ENCODE measurements at places on chromosomes 3 and 15. TPM values are rescaled to one million over a fixed set of nuclear protein-coding genes. Genes with fewer than 3 reads are reported as not detected.

PSMD2 gene
- total RNA-seq = 149 TPM

SERPINI1 gene
- 9.5 TPM for total RNA-seq

NT5DC2 gene
- total RNA-seq = 47.3 TPM

C3orf22 gene
- not detected for total RNA-seq

ZNF80 gene
- 0.28 TPM for total RNA-seq

CHRFAM7A gene
- 2.7 TPM for total RNA-seq

SNX33 gene
- total RNA-seq = 20.2 TPM

CAMKV gene
- 0.16 TPM for total RNA-seq

CILP gene
- total RNA-seq = 1.5 TPM

TMEM108 gene
- 0.91 TPM for total RNA-seq

ROPN1 gene
- 0.54 TPM for total RNA-seq

- no peaks in the 10 kb centered on the region for H3K36me3 ChIP-seq
- DNase-seq = no peak
- H3K4me3 ChIP-seq = no peak overlapping the region
- H3K4me1 ChIP-seq = no peaks in the 10 kb centered on the region
- H3K27ac ChIP-seq = no peak overlapping the region
These were observed 32.6 kb upstream of the NANOGP8 start for GRCh38 chr15:35117543-35118265.

GRCh38 chr15:44441095-44441501 lies 13.7 kb downstream of the CTDSPL2 start:
- no peak overlapping the region for H3K4me3 ChIP-seq
- no peak for DNase-seq
- no peak overlapping the region for H3K27ac ChIP-seq
- H3K27me3 ChIP-seq = no peaks in the 10 kb centered on the region
- no peaks in the 10 kb centered on the region for H3K36me3 ChIP-seq
- no peaks in the 10 kb centered on the region for H3K4me1 ChIP-seq

DNA sequence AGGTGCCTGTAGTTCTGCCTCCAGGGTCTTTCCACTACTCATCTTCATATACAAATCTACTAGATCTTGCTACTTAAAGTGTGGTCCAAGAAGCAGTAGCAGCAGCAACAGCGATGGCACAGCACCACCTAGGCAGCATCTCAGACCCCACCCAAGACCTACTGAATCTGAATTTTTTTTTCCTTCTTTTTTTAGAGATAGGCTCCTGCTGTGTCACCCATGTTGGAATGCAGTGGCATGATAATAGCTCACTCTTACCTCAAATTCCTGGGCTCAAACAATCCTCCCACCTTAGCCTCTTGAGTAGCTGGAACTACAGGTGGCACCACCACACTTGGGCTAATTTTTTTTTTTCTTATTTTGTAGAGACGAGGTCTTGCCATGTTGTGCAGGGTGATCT lies 346.7 kb upstream of the TGFBR2 start:
- DNase-seq = no peak
- H3K27me3 ChIP-seq = no peaks in the 10 kb centered on the region
- no peak overlapping the region for H3K27ac ChIP-seq
- H3K4me3 ChIP-seq = no peak overlapping the region

GRCh38 chr15:60648928-60649679 lies 170.2 kb upstream of the ICE2 start:
- H3K4me1 ChIP-seq = no peaks in the 10 kb centered on the region
- no peak overlapping the region for H3K4me3 ChIP-seq
- H3K27me3 ChIP-seq = no peaks in the 10 kb centered on the region
- no peak overlapping the region for H3K27ac ChIP-seq
- H3K36me3 ChIP-seq = no peaks in the 10 kb centered on the region
- DNase-seq = peak; percentile 18

DNA sequence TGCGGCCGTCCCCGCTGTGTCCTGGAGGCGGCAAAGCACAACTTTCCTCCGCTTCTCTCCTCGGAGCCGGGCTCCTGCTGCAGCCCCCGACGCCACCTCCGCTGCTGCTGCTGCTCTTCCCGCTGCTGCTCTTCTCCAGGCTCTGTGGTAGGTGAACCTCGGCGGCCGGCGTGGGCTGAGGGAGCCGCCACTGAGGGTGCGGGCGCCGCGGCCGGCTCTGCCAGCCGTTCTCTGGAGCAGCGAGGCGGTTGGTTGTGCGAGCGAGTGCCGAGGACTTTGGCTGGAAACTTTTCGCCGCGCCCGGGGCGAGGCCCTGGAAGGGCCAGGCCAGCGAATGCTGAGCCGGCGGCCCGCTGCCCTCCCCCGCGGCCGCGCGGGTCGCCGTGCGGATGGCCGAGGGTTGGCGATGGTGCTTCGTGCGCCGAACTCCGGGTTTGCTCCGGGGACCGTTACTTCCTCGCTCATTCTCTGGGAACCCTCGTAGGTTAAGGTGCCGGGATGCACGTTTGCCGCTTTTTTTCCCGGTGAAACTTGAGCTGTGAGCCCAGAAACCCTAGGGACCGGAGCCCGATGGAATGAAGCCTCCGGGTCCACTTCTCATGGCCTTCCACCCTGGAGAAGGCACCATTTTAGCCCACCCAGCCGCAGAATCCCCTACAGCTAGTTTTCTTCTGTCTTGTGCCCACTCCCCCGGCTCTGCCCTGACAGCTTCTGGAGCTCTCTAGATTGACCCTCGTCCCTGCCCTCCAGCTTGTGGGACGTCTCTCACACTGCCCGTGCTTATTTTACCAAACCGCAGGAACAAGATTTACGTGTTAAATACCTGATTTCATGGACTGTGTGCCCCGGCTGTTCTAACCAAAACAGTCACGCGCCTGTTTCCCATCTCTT lies 660 bp downstream of the NECTIN3 start:
- H3K27ac ChIP-seq = peak overlapping the region; percentile 57
- DNase-seq = peak; percentile 63
- no peaks in the 10 kb centered on the region for H3K27me3 ChIP-seq
- no peaks in the 10 kb centered on the region for H3K36me3 ChIP-seq
- peaks cover 10% of the 10 kb centered on the region for H3K4me1 ChIP-seq

GRCh38 chr3:138717348-138717747 lies 108.8 kb downstream of the FAIM start:
- no peaks in the 10 kb centered on the region for H3K4me1 ChIP-seq
- H3K4me3 ChIP-seq = no peak overlapping the region
- no peaks in the 10 kb centered on the region for H3K36me3 ChIP-seq
- H3K27ac ChIP-seq = no peak overlapping the region

- no peaks in the 10 kb centered on the region for H3K36me3 ChIP-seq
- H3K27me3 ChIP-seq = no peaks in the 10 kb centered on the region
- H3K4me1 ChIP-seq = no peaks in the 10 kb centered on the region
- peak; percentile 21 for DNase-seq
These were observed 72.7 kb downstream of the ALDH1A2 start for GRCh38 chr15:57992761-57993355.

GRCh38 chr3:132016061-132017041 lies 18.5 kb downstream of the CPNE4 start:
- no peak overlapping the region for H3K4me3 ChIP-seq
- no peaks in the 10 kb centered on the region for H3K27me3 ChIP-seq
- no peaks in the 10 kb centered on the region for H3K36me3 ChIP-seq
- no peaks in the 10 kb centered on the region for H3K4me1 ChIP-seq

DNA sequence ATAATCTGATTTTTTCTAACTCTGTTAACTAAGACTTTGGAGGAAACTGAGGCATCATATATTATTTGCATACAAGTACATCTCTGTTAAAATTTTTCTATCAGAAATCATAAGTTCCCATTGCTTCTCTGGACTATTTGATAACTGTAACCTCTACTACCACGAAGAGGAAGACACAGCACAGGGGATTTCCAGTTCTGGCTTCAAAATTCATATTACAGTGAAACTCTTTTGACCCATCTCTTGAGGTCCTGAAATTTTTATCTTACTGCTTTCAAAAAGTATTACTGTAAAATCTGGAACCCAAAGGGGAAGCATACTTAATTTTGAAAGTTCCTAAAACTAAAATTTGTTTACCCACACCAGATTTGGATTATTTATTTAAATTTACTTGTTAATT lies 4.2 kb downstream of the PLSCR1 start:
- DNase-seq = no peak
- no peak overlapping the region for H3K27ac ChIP-seq
- H3K27me3 ChIP-seq = no peaks in the 10 kb centered on the region
- peaks cover 16% of the 10 kb centered on the region for H3K4me1 ChIP-seq
- no peaks in the 10 kb centered on the region for H3K36me3 ChIP-seq

DNA sequence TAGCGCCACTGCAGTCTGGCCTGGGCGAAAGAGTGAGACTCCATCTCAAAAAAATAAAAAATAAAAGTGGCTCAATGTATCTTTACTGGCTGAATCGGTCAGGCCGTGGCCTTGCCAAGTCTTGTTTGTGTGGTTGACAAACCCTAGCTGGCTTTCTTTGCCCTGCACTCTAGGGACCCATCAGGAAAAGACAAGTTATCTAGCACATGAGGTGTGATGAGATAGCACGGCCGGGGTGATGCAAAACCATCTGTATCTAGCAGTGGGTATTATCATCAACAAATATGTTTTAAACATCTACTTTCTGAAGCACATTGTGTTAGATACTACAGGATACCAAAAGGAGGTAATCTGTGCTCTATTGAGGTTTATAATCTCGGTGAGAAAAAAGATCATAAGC lies 3.9 kb upstream of the DPP8 start:
- no peaks in the 10 kb centered on the region for H3K4me1 ChIP-seq
- H3K4me3 ChIP-seq = no peak overlapping the region
- no peaks in the 10 kb centered on the region for H3K27me3 ChIP-seq
- H3K36me3 ChIP-seq = no peaks in the 10 kb centered on the region
- DNase-seq = no peak

DNA sequence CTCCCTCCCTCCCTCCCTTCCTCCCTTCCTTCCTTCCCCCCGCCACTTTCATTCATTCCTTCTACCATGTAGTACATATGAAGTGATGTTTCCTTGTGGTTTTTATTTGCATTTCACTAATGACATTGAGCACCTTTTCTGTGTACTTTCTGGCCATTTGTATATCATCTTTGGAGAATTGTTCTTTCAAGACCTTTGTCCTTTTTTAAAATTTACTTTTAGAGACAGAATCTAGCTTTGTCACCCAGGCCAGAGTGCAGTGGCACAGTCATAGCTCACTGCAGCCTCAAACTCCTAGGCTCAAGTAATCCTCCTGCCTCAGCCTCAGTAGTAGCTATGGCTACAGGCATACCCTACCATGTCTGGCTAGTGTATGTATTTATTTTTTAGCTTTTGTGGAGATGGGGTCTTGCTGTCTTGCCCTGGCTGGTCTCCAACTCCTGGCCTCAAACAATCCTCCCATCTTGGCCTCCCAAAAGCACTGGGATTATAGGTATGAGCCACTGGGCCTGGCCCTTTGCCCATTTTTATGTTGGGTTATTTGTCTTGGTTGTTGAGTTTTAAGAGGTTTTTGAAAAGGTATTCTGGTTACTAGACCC lies 42.0 kb upstream of the CTDSPL2 start:
- H3K4me1 ChIP-seq = no peaks in the 10 kb centered on the region
- H3K27ac ChIP-seq = no peak overlapping the region
- H3K27me3 ChIP-seq = no peaks in the 10 kb centered on the region
- peaks cover 2% of the 10 kb centered on the region for H3K36me3 ChIP-seq
- H3K4me3 ChIP-seq = no peak overlapping the region

GRCh38 chr15:29854413-29854812 lies 32.1 kb upstream of the TJP1 start:
- no peak overlapping the region for H3K4me3 ChIP-seq
- no peak overlapping the region for H3K27ac ChIP-seq
- H3K27me3 ChIP-seq = no peaks in the 10 kb centered on the region

DNA sequence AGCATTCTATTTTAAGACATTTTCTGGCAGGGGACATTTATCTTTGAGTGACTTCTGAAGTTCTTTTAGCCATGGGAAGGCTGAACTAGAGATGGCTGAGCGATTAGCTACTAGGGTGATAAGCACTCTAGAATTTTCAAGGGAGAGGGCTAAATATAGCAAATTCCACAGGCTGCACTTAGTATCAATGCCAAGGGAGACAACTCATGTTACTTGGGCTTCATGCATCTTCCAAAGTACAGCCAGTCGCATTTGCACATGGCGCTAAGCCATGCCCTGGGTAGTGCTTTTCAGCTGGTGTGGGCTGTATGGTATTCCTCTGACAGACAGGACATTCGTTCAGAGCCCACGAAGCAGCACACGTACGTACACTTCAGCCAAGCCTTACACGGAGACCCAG lies 69.6 kb downstream of the RYR3 start:
- H3K27me3 ChIP-seq = no peaks in the 10 kb centered on the region
- no peak overlapping the region for H3K4me3 ChIP-seq
- H3K4me1 ChIP-seq = no peaks in the 10 kb centered on the region
- DNase-seq = no peak

DNA sequence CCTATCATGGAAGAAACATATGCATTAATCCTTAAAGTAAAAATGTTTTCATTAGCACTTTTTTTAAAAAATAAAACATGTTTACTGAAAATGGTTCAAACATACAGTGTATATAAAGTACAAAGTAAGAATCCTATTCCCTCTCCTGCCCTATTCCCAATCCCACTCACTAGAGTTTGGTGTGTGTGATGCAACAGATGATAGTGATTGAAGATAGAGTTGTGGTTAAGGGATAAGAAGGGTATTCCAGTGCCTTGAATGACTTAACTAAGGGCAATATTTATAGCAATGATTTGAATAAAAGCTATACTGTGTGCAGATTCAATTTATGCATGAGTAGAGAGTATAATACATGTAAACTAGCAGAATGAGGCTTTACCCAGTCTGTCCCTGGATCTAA lies 18.1 kb downstream of the ZNF280D start:
- no peaks in the 10 kb centered on the region for H3K4me1 ChIP-seq
- no peaks in the 10 kb centered on the region for H3K36me3 ChIP-seq
- no peak overlapping the region for H3K27ac ChIP-seq
- H3K27me3 ChIP-seq = no peaks in the 10 kb centered on the region
- no peak overlapping the region for H3K4me3 ChIP-seq

GRCh38 chr3:195548987-195549386 lies 5.9 kb upstream of the PPP1R2 start:
- no peak for DNase-seq
- H3K4me1 ChIP-seq = peaks cover 2% of the 10 kb centered on the region
- H3K27ac ChIP-seq = no peak overlapping the region
- no peaks in the 10 kb centered on the region for H3K36me3 ChIP-seq
- H3K4me3 ChIP-seq = no peak overlapping the region
- H3K27me3 ChIP-seq = no peaks in the 10 kb centered on the region

GRCh38 chr15:29934251-29934650 lies 112.0 kb upstream of the TJP1 start:
- no peaks in the 10 kb centered on the region for H3K27me3 ChIP-seq
- no peak overlapping the region for H3K27ac ChIP-seq
- H3K4me1 ChIP-seq = no peaks in the 10 kb centered on the region
- H3K36me3 ChIP-seq = no peaks in the 10 kb centered on the region
- no peak overlapping the region for H3K4me3 ChIP-seq

- no peak for DNase-seq
- no peak overlapping the region for H3K4me3 ChIP-seq
- H3K27ac ChIP-seq = no peak overlapping the region
- no peaks in the 10 kb centered on the region for H3K4me1 ChIP-seq
- H3K27me3 ChIP-seq = no peaks in the 10 kb centered on the region
- no peaks in the 10 kb centered on the region for H3K36me3 ChIP-seq
These were observed 224.2 kb upstream of the CFAP20DC start for GRCh38 chr3:59273976-59274375.

- H3K36me3 ChIP-seq = no peaks in the 10 kb centered on the region
- no peaks in the 10 kb centered on the region for H3K27me3 ChIP-seq
- H3K4me1 ChIP-seq = no peaks in the 10 kb centered on the region
These were observed 4.6 kb upstream of the FBLN2 start for GRCh38 chr3:13544293-13544831.

GRCh38 chr15:88090481-88091011 lies 166.0 kb downstream of the NTRK3 start:
- no peaks in the 10 kb centered on the region for H3K4me1 ChIP-seq
- DNase-seq = no peak
- no peaks in the 10 kb centered on the region for H3K36me3 ChIP-seq
- no peak overlapping the region for H3K4me3 ChIP-seq

- no peak overlapping the region for H3K4me3 ChIP-seq
- no peaks in the 10 kb centered on the region for H3K27me3 ChIP-seq
- H3K4me1 ChIP-seq = no peaks in the 10 kb centered on the region
These were observed 74.5 kb downstream of the NR1D2 start for GRCh38 chr3:24019585-24019984.
